ENCODE measurements at places on chromosomes 2 and 18. TPM values are rescaled to one million over a fixed set of nuclear protein-coding genes. Genes with fewer than 3 reads are reported as not detected.

DNA sequence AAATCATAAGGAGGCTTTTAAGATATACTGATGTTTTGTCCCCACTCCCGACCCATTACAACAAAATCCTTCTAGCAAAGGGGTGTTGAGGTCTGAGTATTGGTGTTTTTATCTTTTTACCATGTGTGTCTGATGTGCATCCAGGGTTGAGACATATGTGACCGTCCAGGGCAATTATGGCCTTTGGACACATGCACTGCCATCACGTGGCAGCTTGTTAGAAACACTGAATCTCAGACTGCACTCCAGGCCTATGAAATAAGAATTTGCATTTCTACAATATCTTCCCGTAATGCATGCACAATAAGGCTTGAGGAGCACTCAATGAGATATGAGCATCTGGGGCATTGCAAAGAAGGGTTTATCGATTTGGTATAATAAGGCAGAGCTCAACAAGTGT lies 235.1 kb upstream of the ZNF804A start:
- DNase-seq = peak; percentile 2

DNA sequence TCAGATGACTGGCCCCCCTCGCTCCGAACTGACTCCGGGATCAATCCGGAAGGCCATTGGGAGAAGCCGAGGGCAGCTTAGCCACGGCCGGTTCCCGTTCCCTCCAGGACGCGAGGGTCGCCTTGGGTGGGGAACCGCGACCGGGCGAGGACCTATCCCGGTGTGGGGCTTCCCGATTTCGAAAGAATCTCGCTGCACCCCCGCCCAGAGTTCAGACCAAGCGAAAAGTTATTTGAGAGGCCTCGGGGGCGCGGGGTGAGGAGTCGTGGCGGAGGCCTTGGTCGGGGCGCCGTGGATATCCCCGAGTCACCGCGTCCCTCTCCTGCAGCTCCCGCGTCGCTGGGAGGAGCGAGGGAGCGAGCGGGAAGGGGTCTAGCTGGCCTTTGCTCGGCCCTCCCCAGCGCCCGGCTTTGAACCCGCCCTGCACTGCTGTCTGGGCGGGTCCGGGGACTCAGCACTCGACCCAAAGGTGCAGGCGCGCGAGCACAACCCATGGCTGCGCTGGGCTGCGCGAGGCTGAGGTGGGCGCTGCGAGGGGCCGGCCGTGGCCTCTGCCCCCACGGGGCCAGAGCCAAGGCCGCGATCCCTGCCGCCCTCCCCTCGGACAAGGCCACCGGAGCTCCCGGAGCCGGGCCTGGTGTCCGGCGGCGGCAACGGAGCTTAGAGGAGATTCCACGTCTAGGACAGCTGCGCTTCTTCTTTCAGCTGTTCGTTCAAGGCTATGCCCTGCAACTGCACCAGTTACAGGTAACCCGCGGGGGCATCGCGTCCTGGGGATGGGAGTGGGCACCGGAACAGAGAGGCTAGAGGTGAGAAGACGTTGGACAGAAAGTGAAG lies at the start of gene CYP27A1:
Gene CYP27A1, plus strand, starts transcription at position 457 of the 837 bp plus-strand sequence. Its CDS starts 36 bp downstream, at position 493.
- DNase-seq = peak; percentile 35

GRCh38 chr2:66080127-66080526 lies 354.8 kb upstream of the MEIS1 start:
- DNase-seq = no peak

ZC3H8 gene
- 19.7 TPM for total RNA-seq

GRCh38 chr2:12484536-12485115 lies 232.1 kb upstream of the TRIB2 start:
- DNase-seq = no peak

DHRS9 gene
- total RNA-seq = not detected

Measured in SK-MEL-5 (cell line).